ENCODE measurements at places on chromosomes 5 and 9.

GRCh38 chr5:97225222-97225621, 42.2 kb upstream of the RIOK2 start:
- no peak for DNase-seq

DNA sequence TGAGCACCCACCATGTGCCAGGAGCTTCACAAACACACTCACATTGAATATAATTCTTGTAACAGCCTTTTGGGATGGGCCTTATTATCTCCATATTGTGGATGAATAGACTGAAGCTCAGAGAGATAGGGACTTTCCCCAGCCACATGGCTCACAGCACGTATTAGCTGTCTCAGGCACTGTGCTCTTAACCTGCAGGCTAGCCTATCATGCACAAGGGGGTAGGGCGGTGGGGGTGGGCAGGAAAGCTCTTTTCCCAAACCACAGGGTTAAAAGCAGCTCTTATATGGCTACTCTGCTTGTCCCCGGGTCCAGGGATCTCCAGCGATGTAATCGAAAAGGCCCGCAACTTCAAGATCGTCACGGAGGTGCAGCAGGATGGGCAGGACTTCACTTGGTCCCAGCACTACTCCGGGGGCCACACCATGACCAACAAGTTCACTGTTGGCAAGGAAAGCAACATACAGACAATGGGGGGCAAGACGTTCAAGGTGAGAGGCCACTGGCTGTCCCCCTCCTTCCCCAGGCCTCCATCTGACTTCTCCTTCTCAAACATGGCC, 2.6 kb downstream of the FABP6 start:
- no peak for DNase-seq

GRCh38 chr9:85859765-85860164, 81.2 kb upstream of the NAA35 start:
- DNase-seq, result no peak

GRCh38 chr9:134337469-134337868, 11.2 kb downstream of the RXRA start:
- no peak for DNase-seq

- DNase-seq, result no peak
These were observed 37.8 kb upstream of the KIF2A start for GRCh38 chr5:62268234-62268633.
